ENCODE measurements at places on chromosomes 1 and 21.

- DNase-seq, result no peak
Measured at GRCh38 chr1:205933671-205934618, 9.3 kb downstream of the SLC26A9 start.

- no peak for DNase-seq
Measured at GRCh38 chr1:13643017-13643416, 57.0 kb upstream of the PRDM2 start.

DNA sequence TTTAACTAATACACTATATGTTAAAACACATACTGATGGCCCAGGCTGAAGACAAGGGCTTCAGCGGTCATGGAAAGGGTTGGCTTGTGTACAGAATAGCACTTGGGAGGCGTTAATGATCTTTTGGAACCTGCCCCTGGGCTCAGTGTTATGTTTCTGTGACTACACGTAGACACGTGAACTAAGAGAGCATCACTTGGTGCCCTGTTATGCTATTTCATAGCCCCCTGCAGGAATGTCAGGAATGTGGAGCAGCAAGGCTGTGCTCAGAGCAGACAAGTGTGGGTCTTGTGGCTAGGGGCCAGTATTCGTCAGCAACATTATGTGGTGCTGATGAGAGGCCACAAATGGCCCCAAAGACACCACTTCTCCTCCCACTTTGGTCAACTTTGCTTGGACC lies 132.4 kb downstream of the MAP3K21 start:
- no peak for DNase-seq

DNA sequence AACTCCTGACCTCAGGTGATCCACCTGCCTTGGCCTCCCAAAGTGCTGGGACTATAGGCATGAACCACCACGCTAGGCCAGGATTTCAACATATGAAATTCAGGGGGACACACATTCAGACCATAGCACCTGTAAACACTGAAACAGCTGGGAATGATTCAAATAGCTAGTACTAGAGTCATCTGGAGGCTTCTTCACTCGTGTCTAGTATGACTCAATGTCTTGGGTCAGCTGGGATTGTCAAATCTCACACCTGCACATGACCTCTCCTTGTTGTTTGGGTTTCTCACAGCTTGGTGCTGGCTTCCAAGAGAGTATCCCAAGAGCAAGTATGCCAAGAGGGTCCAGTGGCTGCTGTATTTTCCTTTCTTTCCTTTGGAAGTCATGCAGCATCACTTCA lies 75.1 kb downstream of the PGM1 start:
- DNase-seq, result no peak

DNA sequence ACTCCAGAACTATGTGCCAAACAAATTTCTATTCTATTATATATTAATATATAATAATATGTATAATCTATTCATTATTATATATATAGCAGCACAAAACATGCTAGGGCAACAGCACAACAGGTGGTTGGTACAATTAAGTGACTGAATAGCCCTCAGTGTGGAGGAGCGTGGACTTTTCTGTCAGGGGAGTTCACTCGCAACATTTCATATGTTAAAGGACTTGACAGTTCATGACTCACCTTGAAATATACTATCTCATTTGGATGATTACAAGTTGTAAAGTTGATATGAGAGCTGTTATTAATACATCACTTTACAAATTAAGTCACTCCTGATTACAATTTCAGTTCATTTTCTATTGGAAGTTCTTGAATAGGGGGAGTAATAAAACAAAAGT lies 178.4 kb downstream of the LHX8 start:
- no peak for DNase-seq

DNA sequence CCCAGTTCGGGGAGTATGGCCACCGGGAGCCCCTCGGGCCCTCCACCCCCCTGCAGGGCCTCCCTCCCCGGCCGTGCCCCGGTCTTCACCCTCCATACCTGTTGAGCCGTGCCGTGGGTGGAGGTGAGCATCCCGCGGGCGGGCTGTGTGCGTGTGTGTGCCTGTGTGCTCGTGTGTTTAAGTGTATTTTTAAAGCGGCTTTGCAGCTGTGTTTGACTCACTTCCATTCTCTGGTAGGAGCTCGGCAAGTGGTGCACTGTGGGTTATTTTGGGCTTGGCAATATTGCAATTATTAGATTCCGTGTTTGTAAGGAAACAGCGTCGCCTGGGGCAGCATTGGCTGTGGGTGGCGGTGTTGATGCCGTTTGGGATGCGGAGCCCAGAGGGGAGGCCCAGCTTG lies 20.3 kb upstream of the PLCH2 start:
- no peak for DNase-seq

- DNase-seq, result no peak
Measured at GRCh38 chr1:9394010-9394409, 101.3 kb downstream of the SPSB1 start.

DNA sequence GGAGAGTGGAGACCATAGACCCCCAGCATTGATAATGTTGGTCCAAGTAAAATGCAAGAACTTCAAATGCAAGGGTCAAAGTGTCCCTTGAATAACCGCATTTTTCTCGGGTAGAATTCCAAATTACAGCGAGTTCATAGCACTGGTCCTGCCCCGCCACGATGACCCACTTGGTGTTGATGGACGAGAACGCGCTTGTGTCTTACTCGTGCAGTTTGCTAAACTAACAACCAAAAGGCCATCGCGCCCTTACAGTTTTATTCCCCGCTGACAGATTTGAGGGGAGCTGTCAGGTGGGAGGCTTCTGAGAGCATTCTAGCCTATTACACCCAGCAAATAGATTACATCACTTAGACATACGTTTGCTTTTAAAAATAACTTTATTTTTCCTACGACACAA lies 17.3 kb upstream of the TSPEAR start:
- DNase-seq, result no peak

- DNase-seq, result no peak
Measured at GRCh38 chr1:25799935-25800702, at the start of gene SELENON. SELENON (plus strand) TSS chr1:25800193; CDS start chr1:25800231, 38 bp downstream.

DNA sequence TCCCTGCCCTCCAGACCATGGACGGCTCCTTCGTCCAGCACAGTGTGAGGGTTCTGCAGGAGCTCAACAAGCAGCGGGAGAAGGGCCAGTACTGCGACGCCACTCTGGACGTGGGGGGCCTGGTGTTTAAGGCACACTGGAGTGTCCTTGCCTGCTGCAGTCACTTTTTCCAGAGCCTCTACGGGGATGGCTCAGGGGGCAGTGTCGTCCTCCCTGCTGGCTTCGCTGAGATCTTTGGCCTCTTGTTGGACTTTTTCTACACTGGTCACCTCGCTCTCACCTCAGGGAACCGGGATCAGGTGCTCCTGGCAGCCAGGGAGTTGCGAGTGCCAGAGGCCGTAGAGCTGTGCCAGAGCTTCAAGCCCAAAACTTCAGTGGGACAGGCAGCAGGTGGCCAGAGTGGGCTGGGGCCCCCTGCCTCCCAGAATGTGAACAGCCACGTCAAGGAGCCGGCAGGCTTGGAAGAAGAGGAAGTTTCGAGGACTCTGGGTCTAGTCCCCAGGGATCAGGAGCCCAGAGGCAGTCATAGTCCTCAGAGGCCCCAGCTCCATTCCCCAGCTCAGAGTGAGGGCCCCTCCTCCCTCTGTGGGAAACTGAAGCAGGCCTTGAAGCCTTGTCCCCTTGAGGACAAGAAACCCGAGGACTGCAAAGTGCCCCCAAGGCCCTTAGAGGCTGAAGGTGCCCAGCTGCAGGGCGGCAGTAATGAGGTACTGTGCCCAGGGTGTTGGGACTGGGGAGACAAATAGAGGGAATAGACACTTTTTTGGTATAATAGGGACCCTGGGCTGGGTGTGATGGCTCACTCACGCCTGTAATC lies 1.0 kb downstream of the ZBTB48 start:
- DNase-seq, result no peak

DNA sequence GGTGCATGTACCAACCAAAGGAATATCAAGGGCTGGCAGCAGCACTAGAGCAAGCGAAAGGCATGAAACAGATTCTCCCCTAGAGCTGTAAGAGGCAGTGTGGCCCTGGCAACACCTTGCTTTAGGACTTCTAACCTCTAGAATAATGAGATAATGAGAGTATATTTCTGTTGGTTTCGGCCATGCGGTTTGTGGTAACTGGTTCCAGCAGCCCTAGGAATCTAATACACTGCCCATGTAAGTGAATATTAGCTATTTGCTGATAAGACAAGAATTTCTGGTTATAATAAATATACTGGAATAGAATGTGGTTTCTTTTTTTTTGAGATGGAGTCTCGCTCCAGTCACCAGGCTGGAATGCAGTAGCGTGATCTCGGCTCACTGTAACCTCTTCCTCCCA lies 199.4 kb downstream of the GABPA start:
- no peak for DNase-seq

DNA sequence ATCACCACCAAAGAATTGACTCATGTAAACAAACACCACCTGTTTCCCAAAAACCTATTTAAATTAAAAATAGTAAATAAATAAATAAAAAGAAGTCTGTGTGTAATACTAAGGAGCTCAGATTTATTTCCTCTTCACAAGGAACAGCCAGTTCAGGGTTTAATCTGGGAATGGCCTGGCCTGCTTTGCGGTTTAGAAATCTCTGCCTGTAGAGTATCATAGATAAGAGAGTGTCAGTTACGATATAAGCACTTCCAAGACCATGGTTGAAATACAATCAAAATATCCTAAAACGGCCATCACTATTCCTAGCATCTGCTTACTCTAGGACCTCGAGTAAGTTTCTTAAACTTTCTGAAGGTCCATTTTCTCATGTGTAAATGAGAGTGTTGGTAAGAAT lies 274.4 kb downstream of the PLPP3 start:
- DNase-seq, result no peak

DNA sequence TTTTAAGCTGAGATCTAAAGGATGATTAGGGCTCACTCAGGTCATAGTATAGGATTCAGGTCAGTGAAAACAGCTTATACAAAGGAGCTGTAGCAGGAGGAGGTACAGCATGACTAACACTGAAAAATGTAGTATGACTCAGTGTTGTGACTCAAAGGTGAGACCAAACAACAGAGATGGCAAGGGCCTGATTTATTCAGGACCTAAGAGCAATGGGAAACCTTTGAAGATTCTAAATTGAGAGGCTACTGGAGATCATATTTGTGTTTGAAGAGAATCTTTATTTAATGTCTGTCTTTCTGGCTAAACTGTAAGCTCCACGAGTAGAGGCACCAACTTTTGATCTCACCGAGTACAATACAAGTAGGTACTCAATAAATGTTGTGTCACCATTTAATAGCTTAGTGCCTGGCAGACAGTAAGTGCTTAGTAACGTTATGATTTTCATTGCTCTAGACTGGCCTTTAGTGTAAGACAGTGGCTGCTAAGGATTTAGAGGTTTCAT lies 43.5 kb downstream of the PRKAA2 start:
- DNase-seq, result no peak

DNA sequence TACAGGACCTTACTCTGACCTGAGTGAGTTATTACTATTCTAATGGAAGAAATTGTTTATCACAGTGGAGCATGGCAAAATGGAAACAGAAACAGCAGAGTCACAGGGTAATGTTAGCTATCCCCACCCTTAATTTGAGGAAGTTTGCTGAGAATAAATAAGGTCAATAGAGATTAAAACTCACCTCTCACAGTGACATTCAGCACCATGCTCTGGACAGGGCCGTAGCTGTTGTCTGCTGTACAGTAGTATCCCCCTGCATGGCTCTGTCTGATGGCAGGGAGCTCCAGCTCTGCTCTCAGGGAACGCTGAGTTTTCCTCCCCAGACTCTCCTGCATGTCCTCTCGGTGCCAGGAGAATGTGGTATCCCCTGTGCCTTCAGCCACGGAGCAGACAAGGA lies 11.9 kb downstream of the FCRL4 start:
- DNase-seq, result no peak

DNA sequence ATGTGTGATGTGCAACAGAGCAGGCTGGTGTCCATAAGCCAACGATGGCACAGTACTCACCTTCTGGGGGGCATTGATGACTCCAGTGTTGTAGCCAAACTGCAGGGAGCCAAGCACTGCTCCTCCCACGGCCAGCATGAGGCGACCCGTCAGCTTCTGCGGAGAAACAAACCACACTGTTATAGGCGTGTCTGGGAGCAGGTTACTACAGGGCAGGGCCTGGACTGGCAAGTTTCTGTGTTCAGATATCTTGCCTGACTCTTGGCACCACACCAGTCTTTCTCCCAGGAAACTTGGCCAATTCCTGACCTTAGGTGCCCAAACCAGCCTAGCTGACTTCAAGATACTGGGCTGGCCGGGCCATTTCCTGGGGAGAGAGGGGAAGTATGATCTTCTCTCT lies 15.5 kb downstream of the SLC2A1 start:
- no peak for DNase-seq

DNA sequence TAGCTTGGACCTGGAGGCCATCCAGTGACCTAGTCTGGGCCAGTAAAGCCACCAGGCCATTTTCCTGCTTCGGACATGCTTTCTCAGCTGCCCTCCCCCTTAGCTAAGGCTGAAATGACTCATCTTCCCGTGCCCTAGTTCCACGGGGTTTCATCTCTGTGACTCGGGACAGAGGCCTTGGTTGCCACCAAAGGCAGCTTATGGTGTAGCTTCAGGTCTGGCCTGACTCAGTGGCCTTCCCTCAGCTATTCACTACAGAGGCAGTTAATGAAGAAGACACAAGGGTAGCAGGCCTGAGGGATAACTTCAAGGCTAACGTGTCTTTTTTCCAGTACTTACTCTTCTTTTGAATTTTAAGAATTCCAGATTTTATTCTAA lies 82.4 kb downstream of the PBX1 start:
- no peak for DNase-seq

- DNase-seq, result no peak
Measured at GRCh38 chr1:234724516-234725176, 114.7 kb upstream of the IRF2BP2 start.

DNA sequence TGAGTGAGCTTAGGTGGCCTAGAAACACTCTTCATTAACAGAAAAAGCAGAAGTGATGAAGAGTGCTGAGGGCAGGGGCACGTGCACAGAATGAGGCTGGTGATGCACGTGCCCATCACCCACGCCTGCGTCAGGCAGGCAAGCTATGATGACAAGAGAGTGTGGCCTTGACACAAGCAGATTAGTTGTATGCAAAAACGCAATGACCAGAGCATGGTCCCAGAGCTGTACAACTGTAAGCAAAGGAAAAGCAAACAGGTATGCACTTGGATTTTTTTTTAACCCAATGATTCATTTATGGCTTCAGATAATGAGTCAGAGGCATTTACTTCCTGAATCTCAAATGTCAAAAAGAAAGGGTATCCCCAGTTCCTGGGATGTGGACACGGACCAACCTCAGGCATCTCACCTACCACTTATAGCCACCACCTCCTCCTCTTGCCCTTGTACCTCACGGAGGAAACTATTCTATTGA lies 9.1 kb upstream of the TMEM61 start:
- DNase-seq, result no peak

- no peak for DNase-seq
Measured at GRCh38 chr1:32848354-32849063, 22.2 kb downstream of the FNDC5 start.

GRCh38 chr21:27290028-27290427 lies 323.1 kb upstream of the ADAMTS5 start:
- no peak for DNase-seq
